ENCODE measurements at places on chromosomes 4 and X.
A peak's percentile ranks its signal among the peaks of the same experiment; 100 is the strongest.

GRCh38 chrX:133813971-133814370 is 171.4 kb downstream of the GPC3 start:
- DNase-seq: no peak

- no peak for DNase-seq
Observed at GRCh38 chr4:107900067-107900466, 31.3 kb upstream of the CYP2U1 start.

DNA sequence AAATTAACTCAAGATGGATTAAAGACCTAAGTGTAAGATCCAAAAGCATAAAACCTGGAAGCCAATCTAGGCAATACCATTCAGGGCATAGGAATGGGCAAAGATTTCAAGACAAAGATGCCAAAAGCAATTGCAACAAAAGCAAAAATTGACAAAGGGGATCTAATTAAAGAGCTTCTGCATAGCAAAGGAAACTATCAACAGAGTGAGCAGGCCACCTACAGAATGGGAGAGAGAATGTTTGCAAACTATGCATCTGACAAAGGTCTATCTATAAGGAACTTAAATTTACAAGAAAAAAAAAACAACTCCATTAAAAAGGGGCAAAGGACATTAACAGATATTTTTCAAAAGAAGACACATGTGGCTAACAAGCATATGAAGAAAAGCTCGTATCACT is 171.9 kb downstream of the RAB28 start:
- DNase-seq: no peak

- no peak for DNase-seq
Observed at GRCh38 chr4:1413204-1413663, 7.0 kb upstream of the NKX1-1 start.

DNA sequence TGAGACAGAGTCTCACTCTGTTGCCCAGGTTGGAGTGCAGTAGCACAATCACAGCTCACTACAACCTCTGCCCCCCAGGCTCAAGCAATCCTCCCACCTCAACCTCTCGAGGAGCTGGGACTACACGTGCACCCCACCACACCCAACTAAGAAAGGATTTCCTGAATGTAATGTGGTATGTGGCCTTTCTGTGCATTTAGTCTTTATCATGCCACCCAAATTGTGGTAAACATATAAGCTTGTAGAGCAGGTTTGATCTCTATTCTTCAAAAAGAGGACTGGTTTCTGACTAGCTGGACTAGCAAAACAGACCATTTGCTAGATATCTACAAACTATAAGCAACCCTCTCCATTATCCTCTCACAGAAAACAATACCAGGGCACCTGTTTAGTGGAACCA is 33.6 kb downstream of the ELOVL6 start:
- peak; percentile 14 for DNase-seq

GRCh38 chrX:31464306-31464915 is 392.6 kb upstream of the FTHL17 start:
- DNase-seq: no peak

DNA sequence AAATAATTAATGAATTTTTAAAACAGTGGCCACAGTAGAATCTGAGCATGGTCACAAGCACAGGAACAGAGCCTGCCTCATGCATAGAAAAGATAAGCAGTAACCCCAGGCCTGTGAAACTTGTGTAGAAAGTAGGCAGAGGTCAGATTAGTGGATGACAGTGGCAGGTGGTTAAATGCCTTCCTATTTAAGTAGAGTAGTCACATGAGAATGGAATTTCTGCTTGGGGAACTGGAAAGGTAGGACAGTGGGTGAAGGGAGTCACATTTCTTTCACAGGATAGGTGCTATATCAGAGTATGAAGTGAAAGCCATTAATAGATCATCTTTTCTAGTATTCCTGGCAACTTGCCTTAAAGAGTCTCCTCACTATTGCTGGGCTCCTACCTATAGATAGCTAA is 34.9 kb upstream of the ASB12 start:
- no peak for DNase-seq

- no peak for DNase-seq
Observed at GRCh38 chrX:110985470-110985869, 110.5 kb upstream of the PAK3 start.

DNA sequence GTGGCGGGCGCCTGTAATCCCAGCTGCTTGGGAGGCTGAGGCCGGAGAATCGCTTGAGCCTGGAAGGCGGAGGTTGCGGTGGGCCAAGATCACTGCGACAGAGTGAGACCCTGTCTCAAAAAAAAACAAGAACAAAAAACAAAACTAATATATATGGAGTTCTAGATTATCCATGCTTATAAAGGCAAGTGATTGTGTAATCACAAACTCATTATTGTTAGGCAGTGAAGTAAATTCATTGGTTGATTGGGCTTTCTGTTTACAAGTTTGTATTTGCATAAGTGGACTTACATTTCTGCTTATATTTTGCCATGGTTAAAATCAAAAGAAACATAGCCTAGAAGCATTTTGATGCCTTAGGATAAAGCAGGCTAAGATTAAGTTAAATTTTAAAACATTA is 2.5 kb upstream of the UBE2D3 start:
- DNase-seq: no peak

DNA sequence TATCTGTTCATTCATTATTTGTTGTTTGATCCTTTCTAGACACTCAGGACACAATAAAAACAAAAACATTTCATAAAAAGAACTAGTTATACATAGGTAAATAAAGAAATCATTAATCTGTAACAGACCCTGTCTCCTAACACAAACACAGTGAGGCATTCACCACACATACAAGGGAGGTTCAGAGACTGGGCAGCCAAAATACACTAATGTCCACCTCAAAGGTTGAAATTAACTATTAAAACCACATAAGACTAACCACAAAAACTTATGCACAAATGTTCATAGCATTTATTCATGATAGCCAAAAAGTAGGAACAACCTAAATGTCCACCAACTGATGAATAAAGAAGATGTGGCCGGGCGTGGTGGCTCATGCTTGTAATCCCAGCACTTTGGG is 7.8 kb downstream of the PAPSS1 start:
- DNase-seq: no peak

GRCh38 chr4:11614426-11614825 is 185.7 kb upstream of the HS3ST1 start:
- DNase-seq: no peak

DNA sequence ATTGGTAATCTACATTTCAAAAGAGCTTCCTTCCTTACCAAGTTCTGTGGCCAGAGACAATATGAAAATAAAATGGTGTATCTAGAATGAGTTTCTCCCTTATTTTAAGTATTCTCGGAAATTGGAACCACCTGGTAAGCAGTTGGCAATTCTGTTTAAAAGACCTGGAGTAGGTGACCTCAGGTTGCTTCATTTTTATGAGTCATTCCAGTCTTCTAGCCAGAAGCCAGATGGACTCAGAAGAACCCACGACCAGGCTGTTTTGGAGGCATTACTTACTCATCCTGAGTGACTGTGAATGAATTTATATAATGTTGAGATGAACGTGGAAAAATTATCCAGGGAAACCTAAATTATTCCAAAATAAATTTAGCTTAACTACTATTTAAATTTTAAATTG is 9.1 kb downstream of the BMPR1B start:
- no peak for DNase-seq

- no peak for DNase-seq
Observed at GRCh38 chrX:113399506-113400192, 559.0 kb upstream of the AMOT start.

DNA sequence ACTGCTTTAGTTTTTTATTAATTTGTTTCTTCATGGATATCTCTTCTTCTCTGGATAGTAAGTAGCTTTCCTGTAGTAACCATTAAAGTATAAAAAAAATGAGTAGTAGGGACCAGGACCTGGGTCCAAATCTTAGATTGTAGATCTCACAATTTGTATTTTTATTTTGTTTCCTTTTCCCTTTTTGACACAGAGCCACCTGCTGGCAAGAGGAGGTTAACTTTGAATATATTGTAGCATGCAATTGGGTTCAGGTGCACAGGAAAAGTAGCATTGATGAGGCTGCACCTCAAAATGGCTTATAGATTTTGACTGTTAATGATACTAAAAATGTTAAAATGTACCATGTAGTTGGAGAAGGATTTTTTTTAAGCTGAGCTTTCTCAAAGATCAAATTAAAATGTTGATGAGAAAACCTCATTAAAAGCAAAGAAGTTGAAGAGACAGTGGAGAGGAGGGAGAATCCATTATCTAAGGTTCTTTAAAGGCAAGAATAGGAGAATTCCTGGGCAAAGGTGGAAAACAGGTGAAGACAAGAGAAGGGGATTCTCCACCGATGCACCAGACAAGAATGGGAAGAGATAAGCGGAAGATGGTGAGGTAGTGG is 48.3 kb upstream of the HPGDS start:
- DNase-seq: no peak

DNA sequence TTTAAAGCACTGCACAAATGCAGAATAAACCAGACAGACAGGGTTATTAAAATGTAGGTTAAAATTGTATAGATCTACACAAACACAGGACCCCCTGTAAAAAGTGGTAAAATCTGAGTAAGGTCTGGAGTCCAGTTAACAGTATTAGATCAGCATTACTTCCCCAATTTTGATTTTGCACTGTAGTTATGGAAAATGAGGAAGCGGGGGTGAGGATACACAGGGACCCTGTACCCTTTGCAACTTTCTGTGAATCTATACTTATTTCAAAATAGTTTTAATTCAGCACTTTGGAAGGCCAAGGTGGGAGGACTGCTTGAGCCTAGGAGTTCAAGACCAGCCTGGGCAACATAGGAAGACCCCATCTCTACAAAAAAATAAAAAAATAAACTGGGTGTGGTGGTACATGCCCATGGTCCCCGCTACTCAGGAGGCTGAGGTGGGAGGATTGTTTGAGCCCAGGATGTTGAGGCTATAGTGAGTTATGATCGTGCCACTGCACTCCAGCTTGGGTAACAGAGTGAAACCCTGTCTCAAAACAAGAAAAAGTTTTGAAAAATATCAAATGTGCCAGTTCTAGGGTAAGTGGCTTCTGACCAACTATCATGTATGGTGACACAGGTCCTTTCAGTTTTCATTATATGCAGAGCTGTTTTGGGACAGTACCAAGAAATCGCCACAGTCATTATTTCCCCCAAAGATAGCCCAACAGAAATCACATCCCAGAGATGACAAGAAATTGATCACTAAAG is 17.7 kb downstream of the SEL1L3 start:
- DNase-seq: no peak

- DNase-seq: no peak
Observed at GRCh38 chr4:54237770-54238169, 8.7 kb downstream of the PDGFRA start.

DNA sequence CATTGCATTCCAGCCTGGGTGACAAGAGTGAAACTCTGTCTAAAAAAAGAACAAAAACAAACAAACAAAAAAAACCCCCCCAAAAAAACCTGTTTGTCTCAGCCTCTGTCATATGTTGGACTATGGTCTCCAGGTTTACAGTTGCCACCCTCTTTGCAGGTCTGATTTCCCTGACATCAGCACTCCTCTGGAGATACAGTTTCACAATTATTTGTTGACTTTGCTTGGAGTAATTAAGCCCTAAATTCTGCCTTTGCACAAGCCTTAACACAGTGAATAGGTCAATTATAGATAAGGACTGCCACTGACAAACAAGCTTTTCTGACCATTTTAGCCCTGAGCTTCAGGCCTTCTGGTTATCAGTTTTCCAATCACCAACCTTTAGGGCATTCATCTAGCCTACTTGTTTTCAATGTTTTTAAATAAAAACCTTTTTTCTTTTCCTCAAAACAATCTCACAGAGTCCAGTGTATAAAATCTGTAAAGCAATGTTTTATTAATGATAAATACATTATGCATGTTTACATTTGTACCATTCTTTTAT is 20.4 kb upstream of the MAPK10 start:
- no peak for DNase-seq

GRCh38 chr4:105840426-105841174 is 54.7 kb upstream of the NPNT start:
- no peak for DNase-seq

DNA sequence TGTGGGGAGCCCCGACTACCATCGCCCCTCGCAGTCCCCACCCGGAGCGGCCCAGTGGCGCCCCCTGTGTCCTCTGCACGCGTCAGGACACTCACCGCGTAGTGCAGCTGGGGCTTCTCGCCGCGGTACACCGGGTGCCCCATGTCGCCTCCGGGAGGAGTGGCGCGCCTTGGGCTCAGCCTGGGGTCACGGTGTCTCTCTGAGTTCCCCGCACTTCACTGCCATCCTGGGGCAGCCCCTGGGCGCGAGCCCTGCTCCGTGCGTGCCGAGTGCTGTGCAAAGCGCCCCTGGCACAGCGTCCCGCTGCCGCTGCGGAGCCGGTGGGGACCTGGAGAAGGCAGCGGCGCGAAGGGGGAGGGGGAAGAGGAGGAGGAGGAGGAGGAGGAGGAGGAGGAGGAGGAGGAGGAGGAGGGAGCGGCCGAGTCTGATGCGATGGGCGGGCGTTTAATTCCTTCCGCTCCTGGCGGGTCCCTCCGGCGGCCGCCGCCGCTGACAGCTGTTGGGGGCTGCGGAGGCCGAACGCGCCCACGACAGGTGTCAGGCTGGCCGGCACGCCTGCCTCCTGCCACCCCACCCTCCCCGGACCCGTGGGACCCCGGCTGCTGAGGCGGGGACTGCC is 134.3 kb downstream of the AMELX start:
- peak; percentile 16 for DNase-seq

GRCh38 chrX:112642349-112642748 is 37.4 kb downstream of the LHFPL1 start:
- peak; percentile 6 for DNase-seq

GRCh38 chrX:97597954-97598353 is 714.2 kb downstream of the RPA4 start:
- DNase-seq: no peak

- no peak for DNase-seq
Observed at GRCh38 chr4:153174821-153175567, 29.2 kb upstream of the TRIM2 start.

DNA sequence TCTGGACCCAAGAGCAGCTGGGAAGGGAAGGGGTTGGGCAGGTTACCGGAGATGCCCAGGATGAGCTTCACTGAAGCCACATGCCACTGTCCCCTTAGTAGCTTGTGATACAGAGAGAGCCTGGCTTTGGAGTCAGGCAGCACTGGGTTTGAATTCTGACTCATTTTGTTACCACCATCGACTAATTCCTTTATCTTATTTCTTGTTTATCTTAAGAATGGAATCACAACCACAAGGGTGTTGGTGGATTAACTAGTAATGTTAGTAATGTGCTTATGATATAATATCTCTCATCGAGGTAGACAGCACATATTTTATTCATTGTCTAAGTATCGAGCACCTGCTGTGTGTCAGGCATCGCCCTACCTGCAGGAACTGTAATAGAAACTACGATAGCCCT is 17.7 kb upstream of the STX18 start:
- DNase-seq: no peak

GRCh38 chr4:142596121-142596520 is 250.0 kb downstream of the INPP4B start:
- DNase-seq: no peak

DNA sequence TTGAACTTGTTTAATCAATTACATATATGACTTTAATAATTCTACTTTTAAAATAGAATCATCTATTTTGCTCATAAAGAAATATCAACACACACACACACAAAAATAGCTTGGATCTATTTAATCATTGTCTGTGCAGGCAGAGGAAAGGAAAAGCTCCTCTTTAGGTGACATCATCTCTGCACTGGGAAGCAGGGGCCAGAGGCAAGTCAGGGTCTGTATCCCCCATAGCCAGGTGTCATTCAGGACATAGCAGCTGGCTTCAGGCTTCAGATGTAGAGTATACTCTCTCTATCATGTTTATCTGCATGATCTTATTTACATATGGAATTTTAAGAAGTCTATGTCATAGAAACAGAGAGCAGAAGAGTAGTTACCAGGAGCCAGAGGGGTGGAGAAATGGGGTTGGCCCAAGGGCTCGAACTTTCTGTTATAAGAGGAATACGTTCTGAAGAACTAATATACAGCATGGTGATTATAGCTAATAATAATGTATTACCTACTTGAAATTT is 110.4 kb upstream of the LDB2 start:
- DNase-seq: no peak
